ENCODE measurements at places on chromosomes 2 and 18.

GRCh38 chr2:111207851-111208250 lies 87.1 kb downstream of the BCL2L11 start:
- DNase-seq: no peak

DNA sequence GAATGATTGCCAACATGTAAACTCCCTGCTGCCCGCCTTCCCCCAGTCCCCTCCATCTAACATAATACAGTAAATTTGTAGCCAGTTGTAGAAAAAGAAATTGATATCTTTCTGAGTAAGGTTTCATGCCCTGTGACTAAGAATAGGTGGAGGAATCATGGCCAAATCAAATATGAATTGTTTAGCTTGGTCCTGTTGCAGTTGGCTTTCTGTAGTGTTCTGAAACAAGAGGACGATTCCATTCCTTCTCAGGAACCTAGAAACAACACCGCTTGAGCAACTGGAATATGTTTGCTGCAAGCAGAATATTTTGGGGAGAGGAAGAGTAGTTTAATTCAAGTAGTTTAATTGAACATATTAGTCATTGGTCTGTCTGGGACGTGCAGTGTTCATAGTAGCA lies 7.0 kb upstream of the DRC1 start:
- no peak for DNase-seq

DNA sequence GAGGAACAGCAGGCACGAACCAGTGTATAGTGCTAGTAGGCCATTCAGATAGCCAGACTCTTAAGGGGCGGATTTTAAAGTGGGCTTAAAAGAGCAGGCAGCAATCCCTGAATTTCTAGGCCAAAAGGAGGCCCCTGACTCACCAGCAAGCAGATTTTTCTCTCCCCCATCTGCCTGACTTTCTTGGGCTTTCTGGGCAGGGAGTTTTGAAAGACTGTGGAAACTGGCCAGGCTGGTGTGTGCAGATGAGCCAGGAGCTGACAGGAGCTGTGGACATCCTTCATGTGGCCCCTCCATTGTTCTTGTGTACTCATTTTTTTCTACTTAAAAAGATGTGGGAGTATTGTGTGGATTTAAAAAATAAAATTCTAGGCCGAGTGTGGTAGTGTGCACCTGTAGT lies 59.0 kb downstream of the GLI2 start:
- no peak for DNase-seq

DNA sequence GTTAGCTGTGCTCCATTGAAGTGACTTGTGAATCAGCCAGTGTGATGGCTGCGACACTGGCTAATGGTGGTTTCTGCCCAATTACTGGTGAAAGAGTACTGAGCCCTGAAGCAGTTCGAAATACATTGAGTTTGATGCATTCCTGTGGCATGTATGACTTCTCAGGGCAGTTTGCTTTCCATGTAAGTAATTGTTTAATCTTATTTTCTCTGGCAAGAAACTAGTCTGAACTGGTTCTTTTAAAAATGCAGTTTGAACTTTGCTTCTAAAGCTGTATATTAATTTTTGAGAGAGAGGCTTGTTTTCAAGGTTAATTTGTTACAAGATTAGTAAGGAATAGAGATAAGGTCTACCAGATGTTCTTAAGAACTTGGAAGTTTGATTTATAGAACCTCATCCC lies 46.7 kb downstream of the GLS start:
- DNase-seq: no peak

DNA sequence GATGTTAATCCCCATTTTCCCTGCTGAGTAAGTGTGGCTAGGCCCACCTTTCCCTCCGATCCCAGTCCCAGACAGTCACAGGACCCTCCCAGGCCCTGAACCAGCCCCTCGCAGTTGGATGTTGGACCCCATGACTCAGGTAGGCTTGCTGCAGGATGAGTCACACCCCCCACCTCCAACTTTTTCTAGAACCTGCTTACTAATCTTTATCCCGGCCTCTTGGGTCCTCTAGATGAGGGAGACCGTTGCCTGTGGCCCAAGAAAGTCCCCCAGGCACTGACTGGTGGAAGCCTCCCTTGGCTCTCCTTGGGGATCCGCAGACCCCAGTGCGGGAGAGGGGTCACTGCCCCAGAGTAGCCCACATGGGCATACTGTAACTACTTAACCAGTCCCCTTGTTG lies 98.5 kb downstream of the SMAD7 start:
- no peak for DNase-seq

GRCh38 chr2:98508709-98509066 lies 64.0 kb downstream of the INPP4A start:
- DNase-seq: peak; percentile 35

DNA sequence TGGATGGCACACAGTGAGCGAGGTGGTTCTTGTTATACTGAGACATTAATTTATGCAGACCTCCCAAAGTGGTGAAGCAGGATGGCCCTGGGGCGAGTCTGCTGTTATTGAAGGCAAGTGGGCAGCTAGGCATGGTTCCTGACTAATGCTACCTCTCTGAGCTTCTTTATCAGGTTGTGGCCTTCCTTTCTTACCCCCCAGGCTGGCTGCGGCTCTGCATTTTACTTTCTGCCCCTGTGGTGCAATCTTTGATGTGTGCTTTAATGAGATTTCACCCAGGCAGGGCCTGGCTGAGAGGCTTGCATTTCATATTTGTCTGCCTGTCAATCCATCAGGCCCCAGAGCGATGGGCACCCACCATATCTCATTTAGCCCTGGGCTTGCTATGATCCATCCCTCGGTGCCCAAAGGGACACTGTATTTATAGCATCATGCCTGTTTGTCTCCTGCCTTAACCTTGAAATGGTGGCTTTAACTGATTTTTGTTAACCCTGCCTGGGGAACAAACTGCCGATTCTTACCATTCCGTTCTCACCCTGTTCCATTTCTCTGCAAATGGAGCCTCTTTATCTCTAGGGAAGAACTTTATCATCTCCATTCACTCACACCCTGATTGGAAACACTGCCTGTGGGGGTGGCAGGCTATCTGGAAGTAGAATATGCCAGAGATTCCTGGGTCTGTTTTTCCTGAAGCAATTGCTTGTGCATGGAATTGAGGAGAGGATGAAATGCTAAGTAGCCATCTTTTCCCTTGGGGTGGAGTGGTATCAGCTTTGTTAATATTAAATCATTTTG lies 316.2 kb upstream of the THSD7B start:
- DNase-seq: no peak

DNA sequence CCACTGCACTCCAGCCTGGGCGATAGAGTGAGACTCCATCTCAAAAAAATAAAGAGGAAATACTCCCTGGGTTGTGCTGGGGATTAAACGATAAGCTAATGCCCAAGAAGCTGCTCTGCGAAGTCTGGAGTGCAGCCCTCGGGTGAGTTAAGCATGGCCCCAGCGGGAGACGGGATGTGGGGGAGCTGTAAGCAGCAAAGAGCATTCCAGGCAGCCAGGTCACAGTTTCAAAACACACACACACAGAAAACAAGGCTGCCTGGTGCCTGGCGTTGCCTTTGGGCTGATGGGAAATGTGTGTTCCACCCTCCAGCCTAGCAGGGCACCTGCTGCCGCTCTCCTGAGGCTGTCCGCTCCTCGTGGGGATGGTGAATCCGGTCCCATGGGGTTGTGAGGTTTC lies 24.1 kb downstream of the ODC1 start:
- no peak for DNase-seq

- no peak for DNase-seq
These were observed 180.9 kb downstream of the BCL2 start for GRCh38 chr18:63138436-63139340.

GRCh38 chr2:62325398-62325797 lies 129.5 kb downstream of the B3GNT2 start:
- no peak for DNase-seq

- DNase-seq: no peak
These were observed 109.2 kb downstream of the MREG start for GRCh38 chr2:215904101-215904500.

DNA sequence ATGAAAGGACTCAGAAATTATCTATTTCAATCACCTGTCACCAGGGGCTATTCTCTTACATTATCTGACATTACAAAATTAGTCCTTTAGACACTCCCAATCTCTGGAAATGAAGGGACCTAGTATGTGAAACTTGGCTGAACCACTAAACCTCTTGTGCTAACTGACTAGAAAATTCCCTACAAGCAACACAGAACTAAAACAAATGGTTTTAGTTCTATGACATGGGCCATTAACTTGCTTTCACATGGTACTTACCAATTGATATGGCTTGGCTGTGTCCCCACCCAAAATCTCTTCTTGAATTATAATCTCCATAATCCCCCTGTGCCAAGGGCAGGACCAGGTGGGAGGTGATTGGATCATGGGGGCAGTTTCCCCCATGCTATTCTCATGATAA lies 16.6 kb downstream of the SERPINE2 start:
- no peak for DNase-seq

Data from NCI-H510A (cell line).